Karpas-422 (cell line): ENCODE measurements at places on chromosomes 5 and 9.

- DNase-seq: no peak
These were observed 1850.0 kb upstream of the ACO1 start for GRCh38 chr9:30534455-30534854.

- DNase-seq: no peak
These were observed 30.4 kb upstream of the LRRTM2 start for GRCh38 chr5:138905541-138905940.

- DNase-seq: no peak
These were observed 19.5 kb downstream of the NCS1 start for GRCh38 chr9:130191749-130192120.

DNA sequence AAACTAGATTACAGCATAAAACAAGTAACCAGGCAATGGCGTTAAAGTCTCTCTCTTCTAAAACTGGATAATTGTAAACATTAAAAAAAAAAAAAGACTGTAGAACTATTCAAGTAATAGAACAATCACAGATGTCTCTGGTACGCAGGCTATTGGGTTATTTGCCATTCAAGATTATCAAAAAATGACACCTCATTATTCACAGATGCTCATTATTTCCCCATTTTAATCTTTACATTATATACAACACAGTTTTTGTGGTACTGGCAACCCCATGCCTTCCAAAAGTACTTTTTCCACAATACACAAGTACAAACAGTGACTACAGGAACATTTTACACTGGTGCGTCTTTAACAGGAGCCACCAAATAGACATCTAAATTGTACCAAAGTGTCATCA, 109.4 kb downstream of the ZNF608 start:
- DNase-seq: no peak

- no peak for DNase-seq
These were observed 126.4 kb upstream of the SLC12A2 start for GRCh38 chr5:127957183-127957582.

DNA sequence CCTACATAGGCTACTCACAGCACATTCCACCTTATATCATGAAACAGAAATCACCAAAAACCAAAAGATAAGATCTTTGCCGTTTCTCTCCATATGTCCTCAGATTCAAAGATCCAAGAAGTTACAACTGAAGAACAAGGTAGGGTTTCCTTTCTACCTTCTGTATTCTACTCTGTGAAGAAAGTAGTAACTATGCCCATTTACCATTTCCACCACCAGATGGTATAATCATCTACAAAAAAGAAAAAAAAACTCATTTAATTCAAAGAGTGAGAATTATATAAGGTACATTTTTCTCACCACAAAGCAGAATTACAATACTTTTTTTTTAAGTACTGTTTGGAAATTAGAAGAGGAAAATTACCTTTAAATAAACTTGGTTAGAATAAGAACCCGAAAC, 172.6 kb upstream of the PTGER4 start:
- no peak for DNase-seq
